GM12865 (cell line): ENCODE measurements at places on chromosomes 4 and X.

DNA sequence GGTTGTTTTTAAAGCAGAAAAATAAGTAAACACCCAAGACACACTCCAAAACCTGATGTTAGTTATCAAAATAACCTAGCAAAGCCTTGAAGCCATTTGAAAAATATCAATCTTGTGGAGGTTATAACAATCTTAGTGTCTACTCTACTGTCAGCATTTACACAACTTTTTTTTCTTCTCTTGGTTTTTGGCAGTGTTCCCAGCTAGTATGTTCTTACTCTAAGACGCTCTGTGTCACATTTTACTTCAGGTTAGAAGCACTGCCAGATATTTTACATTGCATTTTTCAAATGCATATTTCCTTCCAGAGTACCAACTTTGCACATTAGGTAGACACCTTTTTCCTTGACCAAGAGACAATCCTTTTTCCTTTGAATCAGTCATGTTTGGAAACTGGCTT is 114.0 kb upstream of the INPP4B start:
- no peak for DNase-seq

- no peak for DNase-seq
Observed at GRCh38 chrX:24392709-24393108, 32.3 kb downstream of the SUPT20HL1 start.

DNA sequence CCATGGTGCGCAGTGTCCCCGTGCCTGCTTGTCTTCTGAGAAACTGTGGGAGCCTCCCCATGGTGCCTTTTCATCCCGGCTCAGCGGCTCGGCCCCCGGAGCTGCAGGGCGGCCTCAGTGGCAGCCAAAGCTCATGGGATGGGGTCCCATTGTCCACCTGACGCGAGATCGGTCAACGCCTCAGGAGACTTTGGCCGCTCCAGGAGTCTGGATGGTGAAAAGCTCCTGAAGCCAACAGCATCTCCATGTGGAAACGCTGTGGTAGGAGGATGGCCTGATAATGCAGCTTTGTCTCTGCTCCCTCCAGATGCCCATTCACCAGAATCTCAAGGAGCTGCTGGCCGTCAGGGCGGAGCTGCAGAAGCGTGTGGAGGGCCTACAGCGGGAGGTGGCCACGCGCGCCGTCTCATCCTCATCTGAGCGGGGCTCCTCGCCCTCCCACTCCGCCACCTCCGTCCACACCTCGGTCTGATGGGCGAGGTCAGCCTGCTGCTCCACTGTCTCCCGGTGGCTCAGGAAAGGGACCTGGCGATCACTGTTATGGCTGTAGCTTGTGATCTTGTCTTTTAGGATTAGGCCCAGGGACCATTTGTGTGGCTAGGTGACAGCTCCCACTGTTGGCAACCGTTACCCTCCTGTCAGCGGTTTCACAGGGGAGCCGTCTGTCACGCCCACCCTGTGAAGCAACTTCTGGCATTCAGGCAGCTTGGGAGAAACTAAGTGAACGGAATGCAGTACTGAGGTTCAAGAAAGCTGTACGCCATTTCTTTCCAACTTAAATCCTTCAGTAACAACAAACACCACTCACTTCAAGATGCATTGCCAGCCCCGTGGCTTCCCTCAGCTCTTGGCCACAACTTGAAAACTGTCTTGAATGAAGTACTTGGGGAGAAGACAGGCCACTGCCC is 69.3 kb downstream of the MTMR1 start:
- DNase-seq = no peak

DNA sequence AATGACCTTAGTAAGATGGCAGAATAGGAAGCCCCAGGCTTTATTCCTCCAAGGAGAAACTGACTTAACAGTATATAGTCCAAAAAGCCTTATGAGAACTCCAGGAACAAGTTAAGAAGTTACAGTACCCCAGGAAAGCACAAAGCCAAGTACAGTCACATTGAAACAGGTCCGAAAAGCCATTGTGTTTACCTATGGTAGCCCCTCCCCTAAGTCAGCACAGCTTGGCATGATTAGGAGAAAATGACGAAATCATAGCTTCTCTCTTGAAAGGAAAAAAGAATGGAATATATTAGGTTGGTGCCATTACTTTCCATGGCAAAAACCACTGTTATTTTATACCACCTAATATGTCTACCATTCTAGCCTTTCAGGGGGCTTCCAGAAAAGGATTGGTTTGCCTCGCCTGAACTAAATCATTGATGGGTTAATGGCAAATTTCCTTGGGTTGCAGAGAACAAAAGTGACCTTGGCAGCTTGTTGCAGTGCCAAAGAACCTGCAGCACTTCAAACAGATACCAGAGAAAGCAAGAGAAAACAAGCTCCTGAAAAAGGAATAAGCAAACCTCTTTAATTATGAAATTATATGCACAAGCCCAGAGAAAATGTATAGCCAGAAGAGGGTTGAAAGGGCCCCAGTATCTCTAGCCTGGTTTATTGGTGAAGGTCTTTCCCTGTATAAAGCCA is 130.6 kb downstream of the PTCHD1 start:
- no peak for DNase-seq

DNA sequence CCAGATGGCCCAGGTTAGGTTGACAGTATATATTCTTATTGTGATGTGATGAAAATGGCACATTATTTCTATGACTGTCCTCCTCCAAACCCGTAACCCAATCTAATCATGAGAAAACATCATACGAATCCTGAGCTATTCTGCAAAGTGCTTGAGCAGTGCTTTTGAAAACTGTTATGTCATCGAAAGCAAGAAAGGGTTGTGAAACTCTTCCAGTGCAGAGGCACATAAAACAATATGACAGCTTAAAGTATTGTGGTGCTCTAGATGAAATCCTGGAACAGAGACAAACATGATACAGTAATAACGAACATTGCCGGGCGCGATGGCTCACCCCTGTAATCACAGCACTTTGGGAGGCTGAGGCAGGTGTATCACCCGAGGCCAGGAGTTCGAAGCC is 1648.0 kb downstream of the STIM2 start:
- DNase-seq = no peak

- DNase-seq = no peak
Observed at GRCh38 chr4:13903901-13904300, 276.4 kb upstream of the BOD1L1 start.

- no peak for DNase-seq
Observed at GRCh38 chr4:2065106-2065930, 6.2 kb downstream of the NAT8L start.
